ENCODE measurements at places on chromosomes 1 and 21. TPM values are rescaled to one million over a fixed set of nuclear protein-coding genes. Genes with fewer than 3 reads are reported as not detected.

Gene SLAMF1
- polyA plus RNA-seq: not detected

Gene LCE2B
- polyA plus RNA-seq: not detected

Gene NBPF10
- polyA plus RNA-seq: 4.3 TPM

Gene DTL
- polyA plus RNA-seq: 24.5 TPM

Gene KRTAP11-1
- not detected for polyA plus RNA-seq

Gene LRRC71
- polyA plus RNA-seq: 0.83 TPM

Gene RUNX1
- 3.0 TPM for polyA plus RNA-seq

Gene LRIG2
- 24.4 TPM for polyA plus RNA-seq

Gene SPRR2B
- not detected for polyA plus RNA-seq

Gene PDE4B
- polyA plus RNA-seq: 10.3 TPM

Gene BEND5
- polyA plus RNA-seq: 27.4 TPM

Gene PARS2
- 9.4 TPM for polyA plus RNA-seq

Gene PADI1
- polyA plus RNA-seq: 0.10 TPM

Gene KRTAP10-7
- not detected for polyA plus RNA-seq

Gene SLC5A9
- 20.6 TPM for polyA plus RNA-seq

Gene KCND3
- 1.8 TPM for polyA plus RNA-seq

Gene PTCH2
- polyA plus RNA-seq: 5.4 TPM

Gene GPR52
- not detected for polyA plus RNA-seq

Gene ITLN1
- polyA plus RNA-seq: 1.6 TPM

Gene TNNI3K
- 2.6 TPM for polyA plus RNA-seq

Gene LCE3D
- polyA plus RNA-seq: not detected

Gene CYP4A22
- polyA plus RNA-seq: 8.2 TPM

Gene PRKCZ
- polyA plus RNA-seq: 29.7 TPM

Gene AGL
- polyA plus RNA-seq: 34.3 TPM

Gene ADAMTS1
- polyA plus RNA-seq: 107 TPM

Gene SLC45A1
- polyA plus RNA-seq: 2.8 TPM

Gene COL8A2
- 1.2 TPM for polyA plus RNA-seq

Gene CD244
- 0.15 TPM for polyA plus RNA-seq

Gene RPS8
- polyA plus RNA-seq: 1,947 TPM

Gene C1orf94
- polyA plus RNA-seq: not detected

Gene AMY1A
- polyA plus RNA-seq: not detected

Gene PLPP3
- 91.7 TPM for polyA plus RNA-seq

Gene CHRM3
- 8.2 TPM for polyA plus RNA-seq

Gene SPOCD1
- polyA plus RNA-seq: 0.45 TPM

Gene FGR
- 1.2 TPM for polyA plus RNA-seq

Gene VSIG8
- 0.17 TPM for polyA plus RNA-seq

Gene HLX
- 5.3 TPM for polyA plus RNA-seq

Gene NCAM2
- polyA plus RNA-seq: 9.9 TPM

Gene SHISA4
- polyA plus RNA-seq: 11.8 TPM

Gene ERG
- polyA plus RNA-seq: 17.4 TPM

Gene PRXL2B
- polyA plus RNA-seq: 35.4 TPM

Gene FAF1
- polyA plus RNA-seq: 72.3 TPM

Gene FBXO44
- polyA plus RNA-seq: 12.4 TPM

Gene MFAP2
- 180 TPM for polyA plus RNA-seq

Gene KRTAP19-1
- not detected for polyA plus RNA-seq

Gene ATAD3C
- 1.7 TPM for polyA plus RNA-seq

All from left kidney (tissue), 8 donors.